ENCODE measurements at places on chromosomes 5 and 9.
A peak's percentile ranks its signal among the peaks of the same experiment; 100 is the strongest.

DNA sequence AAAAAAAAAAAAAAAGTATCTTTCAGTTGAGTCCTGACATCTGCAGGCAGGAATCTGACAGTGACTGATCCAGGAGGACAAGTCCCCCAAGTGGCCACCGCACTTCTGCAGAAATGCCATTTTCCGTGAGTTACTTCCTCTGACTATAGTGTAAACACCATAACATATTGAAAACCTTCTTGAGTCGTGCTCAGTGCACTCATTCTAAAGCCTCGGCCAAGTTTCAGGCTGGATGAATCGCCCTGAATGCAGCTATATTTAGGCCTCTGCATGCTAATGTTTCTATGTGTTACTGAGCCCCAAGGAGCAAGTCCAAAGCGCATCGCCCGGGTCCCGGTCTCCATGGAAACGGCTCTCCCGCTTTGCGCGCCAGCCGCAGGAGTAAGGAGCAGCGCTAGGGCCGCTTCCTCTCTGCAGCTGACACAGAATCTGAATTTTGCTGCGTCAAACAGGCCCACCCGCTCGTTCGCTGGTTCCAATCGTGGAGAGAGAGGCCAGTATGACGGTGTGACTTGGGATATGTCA is 335.4 kb downstream of the MSX2 start:
- peak overlapping the region; percentile 13 for H3K4me3 ChIP-seq
- H3K36me3 ChIP-seq: no peaks in the 10 kb centered on the region
- H3K27me3 ChIP-seq: no peaks in the 10 kb centered on the region
- peaks cover 4% of the 10 kb centered on the region for H3K4me1 ChIP-seq

GRCh38 chr5:68962757-68963484 is 130.9 kb upstream of the SLC30A5 start:
- H3K27me3 ChIP-seq: no peaks in the 10 kb centered on the region
- peak; percentile 84 for DNase-seq
- H3K27ac ChIP-seq: no peak overlapping the region
- peaks cover 9% of the 10 kb centered on the region for H3K4me1 ChIP-seq

DNA sequence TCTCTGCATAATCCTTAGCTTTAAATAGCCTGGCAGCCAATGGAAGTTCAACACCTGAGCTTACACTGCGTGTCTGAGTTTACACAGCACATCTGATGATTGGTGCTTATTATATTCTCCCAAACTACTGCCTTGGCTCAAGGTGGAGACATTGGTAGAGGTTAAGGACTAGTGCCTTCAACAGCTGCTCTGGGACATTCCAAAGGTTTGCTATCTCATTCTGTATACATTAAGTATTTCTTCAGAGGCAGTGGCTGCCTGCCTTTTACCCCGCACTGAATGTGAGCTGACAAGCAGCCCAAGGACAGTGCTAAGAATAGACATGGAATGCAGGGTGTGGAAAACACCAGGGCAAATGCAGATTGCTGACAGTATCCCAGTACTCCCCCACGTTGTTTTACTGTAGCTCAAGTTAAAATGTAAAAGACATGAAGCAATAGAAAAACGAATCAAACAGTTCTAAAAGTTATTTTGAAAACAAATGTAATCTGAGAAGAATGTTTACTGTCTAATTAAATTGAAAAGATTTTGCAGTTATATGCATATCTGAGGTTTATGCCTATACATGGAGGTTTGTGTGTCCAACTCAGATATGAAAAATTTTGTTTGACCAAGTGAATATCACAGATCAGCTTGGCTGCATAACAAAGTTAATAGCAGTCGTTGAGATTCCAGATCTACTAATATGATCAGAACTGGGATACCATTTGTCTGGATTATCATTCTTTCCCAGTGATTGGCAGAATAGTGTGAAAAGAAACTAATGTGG is 1.8 kb downstream of the HSPB3 start:
- no peak for DNase-seq
- H3K36me3 ChIP-seq: no peaks in the 10 kb centered on the region
- H3K27ac ChIP-seq: peak overlapping the region; percentile 86
- H3K27me3 ChIP-seq: no peaks in the 10 kb centered on the region

- H3K27ac ChIP-seq: no peak overlapping the region
- no peaks in the 10 kb centered on the region for H3K27me3 ChIP-seq
- peak; percentile 79 for DNase-seq
Measured at GRCh38 chr9:95874989-95875304, 544 bp upstream of the ERCC6L2 start.

GRCh38 chr5:75460532-75460931 is 50.9 kb downstream of the CERT1 start:
- no peak overlapping the region for H3K27ac ChIP-seq
- H3K4me1 ChIP-seq: no peaks in the 10 kb centered on the region
- no peak overlapping the region for H3K4me3 ChIP-seq
- no peak for DNase-seq

DNA sequence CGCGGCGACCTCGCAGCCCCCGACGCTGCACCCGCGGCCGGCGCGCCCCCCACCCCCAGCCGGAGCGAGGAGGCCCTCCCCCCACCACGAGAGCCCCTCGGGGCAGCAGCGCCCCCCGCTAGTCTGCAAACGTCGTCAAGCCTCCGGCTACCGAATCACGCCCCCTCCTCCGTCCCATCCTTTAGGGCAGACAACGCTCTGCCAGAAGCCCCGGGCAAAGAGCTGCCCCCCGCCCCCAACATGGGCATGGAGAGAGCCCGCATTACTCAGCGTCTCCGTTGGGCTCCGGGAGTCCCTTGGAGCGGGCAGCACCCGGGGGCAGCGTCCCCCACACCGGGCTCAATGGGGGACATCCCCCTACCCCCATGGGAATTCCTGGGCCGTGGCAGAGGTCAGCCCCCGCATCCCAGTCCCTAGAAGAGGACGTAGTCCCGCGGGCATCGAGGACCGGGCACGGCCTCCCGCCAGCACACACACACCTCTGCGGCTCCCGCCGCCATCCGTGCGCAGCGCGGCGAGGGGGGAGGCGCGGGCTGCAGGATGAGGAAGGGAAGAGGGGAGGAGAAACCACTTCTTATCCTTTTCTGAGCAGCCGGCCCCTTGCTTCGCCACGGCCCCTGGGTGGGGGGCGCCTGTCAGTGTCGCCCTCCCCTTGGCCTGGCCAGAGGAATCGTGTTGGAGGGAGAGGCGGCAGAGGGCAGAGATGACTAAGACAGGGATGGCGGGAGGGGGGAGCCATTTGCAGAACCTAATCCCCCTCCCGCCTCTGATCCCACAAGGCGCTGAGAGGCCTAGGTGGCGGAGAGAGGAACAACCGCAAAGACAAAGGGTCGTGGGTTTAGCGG is 750 bp downstream of the DNM1 start:
- H3K4me3 ChIP-seq: peak overlapping the region; percentile 70
- no peaks in the 10 kb centered on the region for H3K36me3 ChIP-seq
- H3K4me1 ChIP-seq: peaks cover 12% of the 10 kb centered on the region
- peak overlapping the region; percentile 52 for H3K27ac ChIP-seq

GRCh38 chr9:23375511-23375910 is 450.5 kb downstream of the ELAVL2 start:
- H3K4me3 ChIP-seq: no peak overlapping the region
- no peak overlapping the region for H3K27ac ChIP-seq
- no peaks in the 10 kb centered on the region for H3K27me3 ChIP-seq
- no peak for DNase-seq
- H3K36me3 ChIP-seq: no peaks in the 10 kb centered on the region
- no peaks in the 10 kb centered on the region for H3K4me1 ChIP-seq

GRCh38 chr5:95100551-95100950 is 184.3 kb downstream of the MCTP1 start:
- no peaks in the 10 kb centered on the region for H3K27me3 ChIP-seq
- no peak for DNase-seq
- H3K27ac ChIP-seq: no peak overlapping the region
- H3K36me3 ChIP-seq: no peaks in the 10 kb centered on the region
- no peaks in the 10 kb centered on the region for H3K4me1 ChIP-seq
- no peak overlapping the region for H3K4me3 ChIP-seq

DNA sequence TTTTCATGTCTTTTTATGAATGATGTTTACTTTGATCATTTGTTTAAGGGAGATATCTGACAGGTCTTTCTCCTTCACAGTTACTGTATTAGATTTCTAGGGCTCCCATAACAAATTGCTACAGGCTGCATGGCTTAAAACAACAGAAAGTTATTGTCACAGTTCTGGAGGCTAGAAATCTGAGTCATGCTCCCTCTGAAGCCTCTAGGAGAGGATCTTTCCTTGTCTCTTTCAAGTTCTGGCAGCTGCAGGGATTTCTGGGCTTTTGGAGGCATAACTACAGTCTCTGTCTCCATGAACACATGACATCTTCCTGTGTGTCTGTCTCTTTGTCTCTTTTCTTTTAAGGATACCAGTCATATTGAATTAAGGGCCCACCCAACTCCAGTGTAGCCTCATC is 557.3 kb upstream of the SEMA6A start:
- H3K27ac ChIP-seq: no peak overlapping the region
- no peaks in the 10 kb centered on the region for H3K4me1 ChIP-seq
- H3K27me3 ChIP-seq: no peaks in the 10 kb centered on the region
- H3K4me3 ChIP-seq: no peak overlapping the region

GRCh38 chr5:176187276-176188062 is 50.8 kb upstream of the SIMC1 start:
- no peak overlapping the region for H3K4me3 ChIP-seq
- H3K27me3 ChIP-seq: peaks cover 4% of the 10 kb centered on the region
- no peak overlapping the region for H3K27ac ChIP-seq
- no peaks in the 10 kb centered on the region for H3K4me1 ChIP-seq
- no peak for DNase-seq
- no peaks in the 10 kb centered on the region for H3K36me3 ChIP-seq

- DNase-seq: no peak
- H3K27me3 ChIP-seq: no peaks in the 10 kb centered on the region
Measured at GRCh38 chr9:14423815-14424261, 109.9 kb upstream of the NFIB start.

DNA sequence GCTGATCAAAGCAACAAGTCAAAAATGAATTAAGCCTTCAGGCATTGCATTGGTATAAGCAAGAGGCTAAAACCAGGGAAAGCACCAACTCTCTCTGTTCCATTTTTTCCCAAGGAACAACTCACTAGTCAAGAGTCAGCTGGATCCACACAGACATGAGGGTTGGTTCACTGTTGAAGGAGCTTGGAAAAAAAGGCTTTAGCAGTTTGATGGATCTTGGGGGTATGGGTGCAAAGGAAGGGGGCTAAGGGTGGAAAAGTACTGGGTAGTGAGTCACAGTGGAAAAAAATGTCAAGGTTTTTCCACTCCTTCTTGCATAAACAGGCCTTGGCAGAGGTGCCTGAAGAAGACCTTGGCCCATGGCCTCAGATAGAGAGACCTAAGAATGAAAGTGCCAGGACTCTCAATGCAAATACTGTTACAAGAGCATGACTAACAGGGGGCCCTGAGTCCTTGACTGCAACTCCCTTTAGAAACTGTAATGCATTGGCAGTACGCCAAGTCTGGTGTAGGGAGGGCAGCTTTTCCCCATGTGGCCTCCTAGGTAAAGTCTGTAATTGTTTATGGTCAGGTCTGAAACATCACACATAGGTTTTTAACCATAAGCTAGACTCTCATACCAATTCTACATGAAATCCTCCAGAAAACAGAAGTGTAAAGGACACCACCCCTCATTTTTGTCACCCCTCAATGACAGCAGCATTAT is 23.7 kb downstream of the ACTL7A start:
- H3K4me3 ChIP-seq: no peak overlapping the region
- peaks cover 69% of the 10 kb centered on the region for H3K36me3 ChIP-seq
- no peaks in the 10 kb centered on the region for H3K27me3 ChIP-seq
- H3K27ac ChIP-seq: no peak overlapping the region

DNA sequence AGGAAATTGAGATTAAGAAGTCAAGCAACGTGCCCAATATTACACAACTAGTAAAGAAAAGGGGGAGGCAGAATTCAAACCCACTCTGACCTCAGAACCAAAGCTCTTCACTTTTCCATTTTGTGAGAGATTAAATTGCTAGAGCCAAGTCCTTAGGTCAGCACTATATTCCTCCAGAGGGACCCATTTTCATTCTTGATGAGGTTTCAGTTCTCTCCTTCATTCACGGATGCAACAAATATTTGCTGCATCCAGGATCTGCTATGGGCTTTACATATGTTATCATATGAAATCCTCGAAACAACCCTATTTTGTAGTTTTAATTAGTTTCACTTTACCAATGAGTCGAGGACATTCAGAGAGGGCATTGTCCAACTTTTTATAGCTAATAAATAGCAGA is 239.2 kb downstream of the EFNA5 start:
- H3K27me3 ChIP-seq: no peaks in the 10 kb centered on the region
- no peak overlapping the region for H3K4me3 ChIP-seq
- no peak for DNase-seq
- no peaks in the 10 kb centered on the region for H3K36me3 ChIP-seq
- no peak overlapping the region for H3K27ac ChIP-seq

GRCh38 chr9:89988458-89988857 is 383.6 kb downstream of the GADD45G start:
- no peak for DNase-seq
- no peaks in the 10 kb centered on the region for H3K27me3 ChIP-seq
- H3K27ac ChIP-seq: no peak overlapping the region
- H3K4me1 ChIP-seq: peaks cover 12% of the 10 kb centered on the region
- no peak overlapping the region for H3K4me3 ChIP-seq

All from sigmoid colon (tissue), 7 donors.